ENCODE measurements at places on chromosomes 6 and 20.

GRCh38 chr6:161284653-161285052, 10.8 kb upstream of the AGPAT4 start:
- DNase-seq: no peak

DNA sequence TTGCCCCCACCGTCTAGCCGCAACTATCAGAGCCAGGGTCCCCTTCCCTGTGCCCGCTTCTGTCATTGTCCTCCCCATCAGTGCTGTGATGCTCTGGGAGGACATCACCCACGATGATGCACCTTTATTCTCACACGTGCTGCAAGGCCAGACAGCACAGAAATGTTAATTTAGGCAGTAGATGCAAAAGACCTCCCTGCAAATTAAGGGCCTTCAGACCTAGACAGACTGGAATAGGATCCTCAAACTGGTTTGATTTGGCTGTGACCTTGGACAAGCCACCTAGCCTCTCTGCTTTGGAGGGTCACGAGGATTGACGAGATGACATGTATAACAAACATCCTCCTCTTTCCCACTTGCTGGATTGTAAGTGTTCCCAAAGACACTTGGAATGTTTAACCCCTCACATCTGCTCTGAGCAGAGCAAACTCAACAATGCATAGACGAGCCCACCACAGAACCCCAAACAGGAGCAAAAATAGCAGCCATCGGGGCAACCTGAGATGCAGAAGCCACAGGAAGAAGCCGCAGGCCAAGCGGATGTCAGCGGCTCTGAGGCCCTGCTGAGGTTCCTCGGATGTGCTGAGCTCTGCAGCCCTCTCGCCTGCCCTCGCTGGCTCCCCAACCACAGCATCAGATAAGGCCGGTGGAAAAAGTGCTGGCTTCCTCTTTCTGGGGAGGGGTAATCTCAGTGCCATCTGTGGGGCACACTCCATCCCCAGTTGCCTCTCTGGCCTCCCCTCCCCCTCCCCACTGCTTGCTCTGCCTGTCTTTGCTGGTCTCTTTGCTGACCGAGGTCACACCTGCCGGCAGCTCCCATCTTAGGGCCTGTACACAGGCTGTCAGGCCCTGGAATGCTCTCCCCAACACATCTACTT, 35.3 kb downstream of the TOX2 start:
- peak; percentile 90 for DNase-seq

GRCh38 chr6:21046276-21046675, 512.0 kb downstream of the CDKAL1 start:
- DNase-seq: no peak

- peak; percentile 25 for DNase-seq
Observed at GRCh38 chr6:30411515-30412207, 66.7 kb downstream of the RPP21 start.

GRCh38 chr6:46221222-46221793, 50.5 kb upstream of the ENPP5 start:
- no peak for DNase-seq

- no peak for DNase-seq
Observed at GRCh38 chr6:28206928-28207509, 18.1 kb upstream of the ZSCAN9 start.

DNA sequence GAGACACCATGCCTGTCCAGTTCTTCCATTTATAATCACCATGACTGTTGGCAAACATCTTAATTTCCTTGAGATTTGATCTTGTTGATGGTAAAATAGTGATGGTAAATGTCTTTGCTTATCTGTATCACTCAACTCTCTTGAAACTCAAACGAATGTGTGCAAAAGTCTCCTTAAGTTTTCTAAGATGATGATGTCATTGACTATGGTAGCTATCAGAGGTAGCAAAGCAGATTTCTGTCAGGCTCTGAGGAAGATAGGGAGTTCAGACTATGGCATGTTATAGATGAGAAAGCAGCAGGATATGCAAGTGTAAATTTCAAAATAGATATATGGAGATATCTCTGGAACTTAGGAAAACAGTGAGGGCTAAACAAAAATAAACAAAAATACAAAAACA, 121.0 kb upstream of the GJE1 start:
- no peak for DNase-seq

DNA sequence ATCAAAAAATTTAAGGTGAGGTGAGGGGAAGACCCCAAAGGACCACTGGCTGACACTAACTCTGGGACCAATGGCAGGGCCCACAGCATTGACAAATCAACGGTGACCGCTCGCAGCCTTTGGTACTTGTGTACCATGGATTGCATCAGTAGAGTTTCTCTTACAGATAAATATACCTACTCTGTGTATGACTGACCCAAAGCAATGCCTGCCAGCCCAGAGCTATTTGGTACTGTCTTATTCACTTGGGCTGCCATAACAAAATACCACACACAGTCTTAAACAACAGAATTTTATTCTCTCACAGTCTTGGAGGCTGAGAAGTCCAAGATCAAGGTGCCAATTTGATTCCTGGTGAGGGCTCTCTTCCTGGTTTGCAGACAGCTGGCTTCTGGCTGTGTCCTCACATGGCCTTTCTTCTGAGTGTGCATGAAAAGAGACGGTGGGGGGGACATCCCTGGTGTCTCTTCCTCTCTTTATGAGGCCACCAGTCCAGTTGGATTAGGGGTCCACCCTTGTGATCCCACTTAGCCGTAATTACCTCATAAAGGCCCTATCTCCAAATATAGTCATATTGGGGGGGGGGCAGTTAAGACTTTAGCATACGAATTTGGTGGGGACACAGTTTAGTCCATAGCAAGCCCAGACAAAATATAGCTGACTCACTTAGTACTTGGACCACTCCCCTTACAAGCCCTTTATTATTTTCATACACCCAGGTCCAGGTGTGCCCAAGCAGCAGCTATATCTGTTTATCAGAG, 336.3 kb downstream of the CD83 start:
- no peak for DNase-seq

DNA sequence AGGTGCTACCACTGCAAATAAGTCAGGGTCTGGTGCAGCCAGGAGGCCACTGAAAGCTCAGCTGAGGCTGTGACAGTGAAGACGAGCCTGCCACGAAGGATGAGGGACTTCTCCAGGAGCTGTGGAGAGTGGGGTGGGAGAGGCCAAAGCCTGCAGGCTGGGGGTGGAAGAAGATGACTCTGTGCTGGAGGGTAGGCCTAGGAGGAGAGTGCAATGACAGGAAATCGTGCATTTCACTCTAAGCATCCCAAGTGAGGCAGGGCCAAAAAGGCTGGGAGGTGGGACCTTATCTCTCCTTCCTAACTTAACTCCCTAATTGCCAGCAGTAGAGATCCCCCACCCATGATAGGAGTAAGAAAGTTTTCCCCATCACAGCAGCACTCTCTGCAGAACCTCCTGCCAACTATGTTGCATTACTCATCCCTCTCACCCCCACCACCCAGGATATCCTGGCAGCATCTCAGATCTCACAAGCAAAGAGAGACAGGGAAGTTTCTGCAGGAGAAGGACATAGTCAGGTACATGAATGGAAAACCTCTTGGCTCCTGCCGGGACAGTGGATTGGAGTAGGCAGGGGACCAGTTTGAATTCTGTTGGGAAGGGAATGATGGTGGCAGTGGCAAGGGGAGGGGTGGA, 466.2 kb downstream of the CDH26 start:
- no peak for DNase-seq

DNA sequence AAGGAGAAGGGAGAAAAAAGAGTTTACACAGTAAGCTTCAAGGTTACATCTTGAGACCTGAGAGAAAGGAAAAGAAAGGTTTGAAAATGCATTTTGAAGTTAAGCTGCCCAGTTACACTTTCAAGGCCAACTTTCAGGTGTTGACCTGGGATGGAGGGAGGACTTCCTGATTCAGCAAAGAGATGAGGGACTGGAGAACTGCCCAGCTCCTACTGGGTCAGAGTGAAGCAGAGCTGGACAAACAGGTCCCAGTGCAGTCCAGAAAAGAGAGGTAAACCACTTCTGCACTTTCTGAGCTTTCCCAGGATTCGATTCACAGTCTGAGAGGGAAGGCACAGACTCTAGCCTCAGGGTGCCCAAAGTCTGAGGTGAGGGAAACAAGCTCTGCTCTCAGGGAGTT, 6.0 kb upstream of the TJAP1 start:
- no peak for DNase-seq

- DNase-seq: no peak
Observed at GRCh38 chr20:48708116-48708515, 119.7 kb downstream of the PREX1 start.
